RKO (cell line): ENCODE measurements at places on chromosomes 2 and 18.

GRCh38 chr18:46062781-46063180 lies 9.3 kb downstream of the PSTPIP2 start:
- DNase-seq: no peak

- DNase-seq: no peak
Measured at GRCh38 chr2:29000481-29000880, 19.4 kb downstream of the TOGARAM2 start.

DNA sequence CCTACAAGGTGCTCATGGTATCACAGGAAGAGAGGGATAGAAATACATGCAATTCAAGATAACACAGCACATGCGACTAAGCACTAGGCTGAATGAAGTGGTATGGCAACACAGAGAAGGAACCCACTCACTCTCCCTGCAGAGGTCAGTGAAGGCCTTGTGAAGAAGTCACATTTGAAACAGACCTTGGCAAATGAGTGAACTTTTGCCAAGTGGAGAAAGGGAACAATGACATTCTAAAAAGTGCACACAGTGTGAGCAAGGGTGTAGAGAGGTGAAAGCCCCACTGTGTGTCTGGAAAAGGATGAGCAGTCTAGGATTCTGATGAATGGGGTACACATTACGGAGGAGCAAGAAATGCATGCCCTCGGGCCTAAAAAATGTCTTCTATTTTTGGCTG lies 23.3 kb downstream of the KLF7 start:
- DNase-seq: peak; percentile 9

GRCh38 chr2:110993557-110994231 lies 127.0 kb upstream of the BCL2L11 start:
- DNase-seq: no peak

DNA sequence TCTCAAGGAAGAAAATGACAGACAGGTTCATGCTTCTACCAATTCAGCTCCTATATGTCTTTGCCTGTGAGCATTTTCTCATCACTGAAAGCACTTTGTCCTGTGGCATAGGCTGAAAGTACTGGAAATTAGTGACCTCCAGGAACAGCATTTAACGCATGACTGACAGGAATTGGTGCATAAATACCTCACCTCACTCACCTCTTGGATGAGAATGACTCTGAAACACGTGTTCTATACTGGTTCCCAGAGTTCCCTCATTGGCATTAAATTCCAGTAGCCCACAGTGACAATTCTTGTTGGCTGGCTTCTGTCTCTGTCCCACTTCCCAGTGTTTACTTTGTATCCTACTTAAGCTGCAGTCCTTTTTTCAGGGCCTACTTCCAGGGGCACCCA lies 83.4 kb upstream of the MAPRE2 start:
- DNase-seq: no peak

DNA sequence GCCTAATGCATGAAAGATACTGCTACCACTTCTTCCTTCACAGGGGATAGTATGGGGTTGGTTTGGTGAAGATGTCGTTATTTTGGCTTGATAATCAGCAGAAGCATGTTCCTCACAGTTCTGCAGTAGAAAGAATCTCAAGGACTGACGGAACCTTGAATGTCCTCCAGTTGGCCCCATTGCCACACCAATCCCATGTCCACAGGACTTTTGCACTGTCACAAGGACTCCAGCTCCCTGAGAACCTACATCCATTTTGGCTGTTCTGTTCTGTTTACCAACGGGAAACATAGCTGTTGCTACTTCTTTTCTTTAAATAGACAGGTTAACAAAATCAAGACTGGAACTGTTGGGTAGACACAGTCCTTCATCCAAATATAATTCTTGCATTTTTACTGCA lies 270.0 kb downstream of the SLC8A1 start:
- DNase-seq: no peak

- DNase-seq: no peak
Measured at GRCh38 chr2:216863946-216864345, 4.1 kb upstream of the TNP1 start.

DNA sequence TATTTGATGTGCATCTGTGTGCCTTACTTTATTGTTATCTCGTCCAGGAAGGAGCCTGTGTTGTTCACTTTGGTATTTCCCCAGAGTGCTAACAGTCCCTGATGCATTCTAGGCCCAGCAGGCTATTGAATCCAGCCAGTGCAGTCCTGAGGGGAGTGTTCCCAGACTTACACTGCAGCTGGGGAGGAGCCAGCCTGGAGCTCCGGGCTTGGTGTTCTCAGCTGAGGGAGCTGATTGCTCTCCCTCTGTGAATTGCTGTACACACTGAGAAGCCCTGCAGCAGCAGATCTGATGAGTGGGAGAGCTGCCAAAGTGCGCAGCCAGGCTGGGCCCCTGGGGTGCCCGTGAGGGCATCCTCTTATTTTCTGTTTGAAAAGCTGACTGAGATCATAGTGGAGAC lies 159.2 kb downstream of the GALNT3 start:
- DNase-seq: no peak

- DNase-seq: peak; percentile 89
Measured at GRCh38 chr2:230219419-230220331, at the start of gene SP110. Gene SP110, minus strand, starts transcription at chr2:230219984. Its CDS starts 3,057 bp downstream, at chr2:230216927.

GRCh38 chr18:5057386-5058348 lies 139.4 kb downstream of the AKAIN1 start:
- DNase-seq: peak; percentile 59

DNA sequence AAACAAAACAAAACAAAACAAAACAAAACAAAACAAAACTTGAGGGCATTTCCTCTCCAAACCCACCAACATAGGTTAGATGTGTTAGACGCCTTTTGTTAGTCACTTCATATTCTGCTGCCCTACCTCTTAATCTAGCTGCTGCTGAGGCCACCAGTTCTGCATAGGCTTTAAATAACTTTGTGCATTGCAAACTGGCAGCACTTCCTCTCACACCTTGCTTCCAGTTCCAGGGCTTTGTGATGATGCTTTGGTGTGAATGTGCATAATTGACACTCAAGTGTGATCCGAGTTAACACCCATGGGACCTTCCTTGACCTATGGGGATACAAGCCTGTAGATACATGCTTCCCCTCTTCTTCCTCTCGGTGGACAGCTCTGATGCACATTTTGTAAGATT lies 2.3 kb upstream of the SERPINB11 start:
- DNase-seq: no peak

DNA sequence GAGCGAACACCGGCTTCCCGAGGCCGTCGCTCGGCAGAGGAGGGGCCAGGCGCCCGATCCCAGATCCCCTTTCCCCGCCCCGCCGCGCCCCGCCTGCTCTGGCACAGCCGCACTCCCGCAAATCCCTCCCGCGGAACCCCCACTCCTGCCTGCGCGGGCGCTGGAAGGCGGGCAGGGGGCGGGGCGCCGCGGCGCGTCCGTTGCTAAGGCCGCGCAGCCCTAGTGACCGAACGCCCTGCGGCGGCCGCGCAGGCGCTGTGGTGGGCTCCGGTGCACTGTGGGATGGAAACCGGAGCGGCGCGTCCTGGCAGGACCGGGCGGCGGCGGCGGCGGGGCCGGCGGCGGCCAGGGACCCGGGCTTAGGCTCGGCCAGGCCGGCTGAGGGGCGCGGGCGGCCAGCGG lies at the start of gene TRAF3IP1:
Gene TRAF3IP1 (plus strand): TSS at position 273 of the 402 bp plus-strand sequence. CDS start 145 bp downstream, outside the sequence.
- DNase-seq: peak; percentile 89

DNA sequence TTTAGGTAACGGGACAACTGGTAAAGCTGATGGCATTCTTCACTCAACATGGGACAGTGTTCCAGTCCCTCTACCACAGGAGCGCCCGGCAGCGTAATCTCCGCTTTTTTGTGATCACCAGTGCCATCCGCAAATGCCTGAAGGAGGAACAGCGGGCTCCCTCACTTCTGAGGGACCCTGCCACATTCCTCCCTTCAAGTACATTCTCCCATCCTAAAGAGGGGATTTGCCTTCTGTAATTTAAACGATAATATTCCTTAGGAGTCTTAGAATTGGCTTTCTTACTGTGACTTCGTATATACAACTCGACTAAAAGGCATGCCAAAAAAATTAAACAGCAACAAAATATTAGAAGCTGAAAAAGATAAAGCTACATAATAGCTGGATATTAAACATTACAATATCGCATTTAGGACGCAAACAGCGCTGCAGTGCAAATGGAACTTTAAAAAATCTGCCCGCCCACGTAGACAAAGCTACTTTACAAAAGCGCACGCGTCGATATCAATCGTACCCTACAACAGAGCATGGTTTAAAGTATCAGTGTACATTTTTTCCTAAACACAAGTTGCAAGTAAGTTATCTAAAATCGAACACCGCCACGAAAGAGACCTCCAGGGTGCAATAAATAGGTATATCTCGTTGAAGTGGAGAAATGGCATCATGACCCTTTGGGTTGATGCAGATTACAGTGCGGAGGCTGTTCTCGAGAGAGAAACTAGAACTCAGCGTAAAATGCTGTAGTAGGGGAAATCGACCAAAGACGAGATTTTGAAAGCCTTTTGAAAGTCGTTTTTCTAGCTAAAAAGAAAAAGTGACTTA lies 2.3 kb upstream of the VSNL1 start:
- no peak for DNase-seq

DNA sequence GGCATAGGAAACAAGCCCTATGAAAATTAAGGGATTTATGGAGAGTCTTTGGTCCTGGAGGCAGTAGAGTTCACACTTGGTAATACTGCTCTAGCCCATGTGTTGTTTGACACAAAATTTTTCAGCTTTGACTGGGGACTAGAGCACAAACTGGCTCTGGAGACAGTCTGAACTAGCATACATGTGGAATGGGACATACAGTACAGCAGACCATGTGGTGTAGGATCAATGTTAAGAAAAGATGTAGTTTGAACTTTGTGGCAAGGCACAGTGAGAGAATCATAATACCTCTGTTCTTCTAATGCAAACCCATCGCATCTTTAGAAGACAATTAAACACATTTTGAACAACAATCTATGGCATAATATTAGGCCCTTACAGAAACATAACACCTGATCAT lies 521.5 kb upstream of the DDX18 start:
- no peak for DNase-seq

- no peak for DNase-seq
Measured at GRCh38 chr2:16639431-16639830, 26.2 kb downstream of the CYRIA start.

DNA sequence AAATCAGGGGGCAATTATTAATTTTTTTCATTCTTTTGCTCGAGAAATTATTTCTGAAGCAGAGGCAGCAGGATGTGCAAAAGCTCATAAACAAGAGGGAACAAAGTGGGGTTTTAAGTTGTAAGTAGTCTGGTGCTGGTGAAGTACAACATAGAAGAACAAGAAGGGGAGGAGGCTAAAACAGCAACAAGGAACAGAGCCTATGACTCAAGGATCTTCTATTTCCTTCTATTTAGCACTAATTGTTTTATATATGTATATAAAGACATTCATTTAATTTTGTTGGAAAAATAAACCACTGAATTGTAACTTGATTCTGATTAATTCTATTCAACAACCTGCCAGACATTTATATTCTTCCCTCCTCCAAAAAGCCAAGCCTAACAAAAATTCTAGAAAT lies 35.0 kb downstream of the YES1 start:
- DNase-seq: no peak

GRCh38 chr18:1075322-1075721 lies 170.7 kb downstream of the ADCYAP1 start:
- DNase-seq: no peak

GRCh38 chr2:175793648-175794047 lies 208.4 kb downstream of the LNPK start:
- DNase-seq: no peak

DNA sequence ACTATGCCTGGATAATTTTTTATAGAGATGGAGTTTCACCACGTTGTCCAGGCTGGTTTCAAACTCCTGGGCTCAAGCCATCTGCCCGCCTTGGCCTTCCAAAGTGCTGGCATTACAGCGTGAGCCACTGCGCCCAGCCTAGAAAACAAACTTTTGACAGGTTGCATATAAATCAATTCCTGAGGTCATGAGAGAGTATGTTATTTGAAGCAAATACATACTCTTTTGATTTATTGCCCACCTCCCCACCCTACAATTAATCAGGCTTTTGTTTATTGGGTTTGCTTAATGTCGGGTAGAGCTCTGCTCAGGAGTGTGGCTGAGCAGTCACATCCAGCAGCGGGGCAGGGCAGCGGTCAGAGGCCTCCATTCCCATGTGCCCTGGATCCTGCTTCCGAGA lies 37.9 kb upstream of the ASB1 start:
- DNase-seq: no peak

GRCh38 chr2:172200495-172201085 lies 97.9 kb upstream of the DLX2 start:
- DNase-seq: no peak

GRCh38 chr18:13513481-13513880 lies 212.9 kb downstream of the FAM210A start:
- no peak for DNase-seq

GRCh38 chr18:384897-385296 lies 115.6 kb downstream of the COLEC12 start:
- no peak for DNase-seq

DNA sequence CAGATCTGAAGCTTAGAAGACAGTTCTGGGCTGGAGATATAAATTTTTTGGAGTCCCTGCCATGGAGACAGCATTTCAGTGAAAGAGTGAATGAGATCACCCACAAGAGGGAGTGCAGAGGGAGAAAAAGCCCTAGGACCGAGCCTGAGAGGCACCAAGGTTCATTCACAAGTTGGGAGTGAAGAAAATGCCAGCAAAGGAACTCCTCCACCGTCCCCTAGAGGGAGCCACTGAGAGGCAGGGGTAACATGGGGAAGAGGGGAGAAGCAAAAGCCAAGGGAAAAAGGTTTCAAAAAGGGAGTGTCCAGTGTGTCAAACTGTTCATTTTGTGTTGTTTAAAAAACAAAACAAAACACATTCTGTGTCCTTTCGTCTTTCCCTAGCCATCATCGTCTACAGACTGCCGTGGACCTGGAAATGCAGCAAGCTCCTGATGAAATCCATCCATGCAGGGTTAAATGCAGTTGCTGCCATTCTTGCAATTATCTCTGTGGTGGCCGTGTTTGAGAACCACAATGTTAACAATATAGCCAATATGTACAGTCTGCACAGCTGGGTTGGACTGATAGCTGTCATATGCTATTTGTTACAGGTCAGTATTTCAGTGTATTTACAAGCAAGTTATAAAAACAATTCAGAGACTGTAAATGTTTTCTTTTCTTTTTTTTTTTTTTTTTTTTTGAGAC lies 19.1 kb downstream of the CYBRD1 start:
- peak; percentile 24 for DNase-seq

DNA sequence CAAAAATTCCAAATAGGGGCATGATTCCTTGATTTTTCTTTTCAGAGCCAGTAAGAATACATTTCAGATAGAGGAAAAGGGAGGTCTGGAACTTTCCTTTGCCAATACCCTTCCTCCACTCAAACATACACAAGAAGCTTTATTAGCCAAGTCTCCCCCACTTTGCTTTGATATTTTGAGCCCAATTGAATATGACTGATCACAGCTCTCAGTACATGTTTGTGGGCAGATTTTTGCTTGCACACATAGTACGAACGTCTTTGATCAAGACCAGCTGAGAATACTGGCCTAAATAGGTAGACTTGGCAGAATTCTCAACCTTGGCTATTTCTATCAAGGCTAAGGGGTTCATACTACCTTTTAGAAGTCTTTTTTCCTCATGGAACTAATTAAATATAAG lies 148.8 kb upstream of the PGAP1 start:
- DNase-seq: no peak
